Inflammatory macrophage treated with lipopolysaccharide for 4 hours (primary cell): ENCODE measurements at places on chromosomes 1 and 21.

GRCh38 chr21:31888936-31889371 is 16.1 kb downstream of the HUNK start:
- no peak for DNase-seq

DNA sequence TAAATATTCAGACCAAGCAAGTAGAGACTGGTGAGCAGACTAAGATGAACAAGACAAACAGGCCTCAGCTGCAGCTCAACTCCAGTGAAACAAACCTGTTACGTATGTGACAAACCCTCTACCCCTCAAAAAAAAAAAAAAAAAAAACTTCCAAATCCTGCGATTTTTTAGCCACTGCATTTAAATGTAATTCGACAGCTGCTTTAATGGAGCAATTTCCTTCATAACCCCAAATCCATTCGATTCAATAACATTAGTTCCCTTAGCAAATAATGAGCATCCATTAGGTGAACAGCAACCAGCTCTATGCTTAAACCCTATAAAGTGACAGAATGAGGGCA is 31.1 kb downstream of the SIPA1L2 start:
- DNase-seq: no peak

GRCh38 chr1:38777464-38777957 is 82.1 kb downstream of the RRAGC start:
- DNase-seq: no peak

GRCh38 chr1:35500439-35500838 is 56.8 kb downstream of the KIAA0319L start:
- DNase-seq: no peak

- no peak for DNase-seq
These were observed 24.3 kb upstream of the DUSP10 start for GRCh38 chr1:221766210-221766609.

DNA sequence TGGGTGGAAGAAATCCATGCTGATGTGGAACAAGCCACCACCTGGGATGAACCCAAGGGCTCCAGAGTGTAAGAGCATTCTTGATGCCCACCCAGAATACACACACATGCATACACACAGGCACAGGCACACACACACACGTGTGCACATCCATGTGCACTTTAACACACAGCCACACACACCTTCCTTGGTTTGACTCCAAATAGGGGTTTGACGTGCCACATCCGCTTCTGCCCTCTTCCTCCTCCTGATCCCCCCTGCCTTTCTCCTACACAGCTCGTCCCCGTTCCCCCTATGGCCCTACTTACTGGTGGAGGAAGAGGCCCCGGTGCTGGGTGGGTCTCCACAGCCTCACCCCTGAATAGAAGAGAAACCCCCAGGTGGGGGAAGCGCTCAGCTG is 16.0 kb downstream of the SPATA21 start:
- no peak for DNase-seq

DNA sequence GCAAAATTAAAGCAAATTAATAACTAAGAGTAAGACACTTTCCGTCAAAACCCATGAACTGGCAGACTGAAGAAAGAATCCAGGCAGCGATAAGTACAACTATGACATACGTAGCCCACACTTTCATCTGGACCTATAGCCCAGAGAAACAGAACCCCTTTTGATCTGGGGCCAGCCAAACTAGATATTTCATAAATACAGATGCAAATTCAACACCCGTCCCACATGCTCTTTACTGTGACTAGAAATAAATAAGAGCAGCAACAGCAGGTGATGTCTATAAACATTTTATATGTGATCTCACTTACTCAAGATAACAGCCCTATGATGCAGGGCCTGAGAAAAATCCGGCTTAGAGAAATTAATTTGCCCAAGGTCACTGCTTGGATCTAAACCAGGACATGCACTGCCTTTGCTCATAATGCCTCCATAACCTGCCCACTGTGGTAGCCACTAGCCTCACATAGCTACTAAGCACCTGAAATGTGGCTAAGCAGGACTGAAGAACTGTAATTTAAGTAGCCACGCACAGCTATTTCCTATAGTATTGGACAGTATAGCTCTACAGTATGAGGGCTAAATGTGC is 130.2 kb downstream of the TGFBR3 start:
- DNase-seq: no peak

GRCh38 chr1:36369061-36369861 is 16.5 kb downstream of the STK40 start:
- peak; percentile 53 for DNase-seq

GRCh38 chr1:172069534-172069933 is 228.2 kb downstream of the DNM3 start:
- DNase-seq: no peak

DNA sequence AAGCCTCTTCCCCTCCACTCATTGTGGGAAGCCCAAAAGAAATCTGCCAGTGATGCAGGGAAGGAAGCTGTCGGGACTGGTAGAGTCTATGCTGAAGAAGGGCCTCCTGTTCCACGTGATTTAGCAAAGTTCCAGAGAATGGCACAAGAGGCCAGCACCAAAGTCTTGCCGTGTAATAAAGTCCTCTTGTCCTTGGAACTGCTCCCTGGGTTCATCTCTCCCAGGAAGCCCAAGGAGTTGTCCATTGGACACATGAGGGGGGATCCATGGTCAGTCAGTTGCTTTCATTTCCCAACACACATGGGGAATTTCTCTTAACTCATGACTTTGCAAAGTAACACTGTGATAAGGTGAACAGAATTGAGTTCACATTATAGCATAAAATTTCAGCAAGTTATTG is 116.1 kb upstream of the RAB4A start:
- no peak for DNase-seq

DNA sequence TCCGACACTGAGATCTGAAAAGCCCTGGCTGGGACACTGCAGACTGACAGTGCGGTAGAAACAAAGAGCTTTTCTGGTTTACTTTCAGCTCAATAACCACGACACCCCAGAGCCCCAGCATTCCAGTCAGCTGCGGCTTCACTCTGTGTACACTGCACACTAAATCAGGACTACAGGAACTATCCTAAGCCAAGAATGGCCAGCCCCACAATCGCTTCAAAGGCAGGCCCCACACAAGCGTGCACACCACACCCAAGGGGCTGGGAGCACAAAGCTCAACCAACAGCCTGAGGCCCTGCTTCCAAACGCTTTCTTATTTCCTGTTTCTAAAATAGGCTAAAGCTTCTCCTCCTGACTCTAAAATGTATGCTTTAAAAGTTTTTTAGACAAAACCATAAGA is 28.4 kb downstream of the URB1 start:
- DNase-seq: no peak

DNA sequence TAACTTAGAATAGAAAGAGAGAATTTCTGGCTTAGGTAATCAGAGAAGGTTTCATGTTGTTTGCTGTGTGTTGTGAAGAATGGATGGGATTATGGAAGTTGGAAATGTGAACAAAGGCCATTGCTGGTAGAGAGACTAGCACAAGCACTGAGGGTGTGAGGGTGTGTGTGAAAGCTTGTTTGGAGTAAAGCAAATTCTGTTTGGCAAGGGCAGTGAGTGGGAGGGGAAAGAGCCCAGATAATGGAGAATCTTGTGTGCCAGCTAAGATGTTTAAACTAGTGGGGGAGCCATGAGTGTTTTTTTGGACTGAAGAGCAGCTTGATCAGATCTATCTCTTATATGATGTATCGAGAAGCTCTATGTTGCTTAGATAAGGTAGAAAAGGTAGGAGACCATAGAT is 107.1 kb downstream of the DISP1 start:
- no peak for DNase-seq

DNA sequence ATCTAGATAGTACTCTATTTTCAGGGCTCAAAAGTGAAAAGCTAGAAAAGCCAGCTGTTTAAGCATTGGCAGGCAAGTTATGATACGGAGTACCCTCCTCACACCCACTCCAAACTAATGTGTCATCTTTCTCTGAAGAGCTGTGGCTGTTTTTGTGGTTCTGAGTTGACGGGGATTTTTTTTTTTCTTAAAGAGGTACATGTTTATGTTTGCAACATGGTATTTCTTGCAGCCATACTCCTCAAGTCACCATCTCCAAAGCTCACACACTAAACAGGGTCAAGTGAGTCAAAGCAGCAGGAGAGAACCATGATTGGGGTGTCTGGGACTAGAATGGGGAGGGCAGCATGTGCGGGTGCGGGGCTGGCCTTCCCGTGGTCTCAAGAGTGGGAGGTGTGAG is 347.2 kb downstream of the DISC1 start:
- peak; percentile 64 for DNase-seq

GRCh38 chr1:212477680-212478466 is 45.2 kb downstream of the NENF start:
- no peak for DNase-seq

DNA sequence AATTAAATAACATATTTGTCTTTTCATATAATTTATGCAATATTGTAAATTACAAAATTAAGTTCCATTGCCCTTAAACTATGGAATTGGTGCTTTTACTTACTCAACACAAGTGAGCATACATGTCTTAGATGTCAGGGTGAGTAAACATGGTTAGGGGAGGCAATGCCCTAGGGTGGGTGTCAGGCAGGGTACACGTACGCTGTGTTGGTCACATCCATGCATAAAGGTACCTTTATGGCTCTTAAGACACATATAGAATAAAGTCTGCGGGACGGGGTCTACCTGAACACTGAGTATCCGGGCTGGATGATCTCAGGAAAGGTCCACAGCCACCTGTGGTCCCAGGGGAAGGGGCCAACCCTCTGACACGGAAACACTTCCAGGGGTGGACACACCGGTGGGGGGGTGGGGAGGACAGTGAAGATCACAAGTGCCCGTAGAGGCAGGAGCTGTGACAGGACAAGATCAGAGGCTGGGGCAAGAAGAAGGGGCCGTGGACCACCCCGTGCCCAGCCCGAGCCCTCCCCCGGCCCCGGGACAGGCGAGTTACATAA is 720 bp downstream of the LIN9 start:
- no peak for DNase-seq

DNA sequence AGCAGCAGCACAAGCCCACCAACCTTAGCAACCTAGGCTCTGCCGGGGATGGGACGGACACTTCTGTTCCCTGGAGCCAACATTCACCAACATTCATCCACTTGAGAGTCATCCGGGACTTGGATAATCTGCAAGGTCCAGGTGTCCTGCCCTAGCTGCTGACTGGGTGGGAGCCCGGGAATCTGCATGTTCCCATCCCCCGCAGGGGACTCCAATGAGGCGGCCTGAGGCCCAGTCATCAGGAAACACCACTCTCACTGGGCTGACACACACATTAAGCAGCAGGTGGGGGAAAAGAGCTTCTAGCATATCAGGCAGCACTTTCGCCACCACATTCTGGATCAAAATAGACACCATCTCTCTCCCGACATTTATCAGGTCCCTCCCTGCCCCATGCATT is 38.4 kb upstream of the CCSAP start:
- DNase-seq: no peak

- DNase-seq: no peak
These were observed 192.3 kb downstream of the FCRL5 start for GRCh38 chr1:157360023-157360390.

DNA sequence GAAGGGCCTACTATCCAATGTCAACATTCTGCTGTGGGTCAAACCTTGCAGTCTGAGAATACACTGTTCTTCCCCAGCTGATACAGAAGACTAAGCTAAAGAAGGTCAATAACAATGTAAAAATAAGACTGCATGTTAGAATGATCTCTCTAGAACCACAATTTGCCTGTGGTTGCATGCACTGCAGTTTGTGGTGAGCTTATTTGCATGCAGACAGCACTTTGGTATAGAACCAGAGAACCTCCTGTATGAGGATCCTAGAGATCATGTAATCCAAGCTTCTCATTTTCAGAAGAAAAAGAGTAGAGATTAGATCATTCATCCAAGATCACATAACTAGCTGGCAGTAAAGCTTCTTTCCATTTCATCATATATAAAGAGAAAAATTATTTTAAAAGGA is 15.8 kb downstream of the SYNJ1 start:
- peak; percentile 2 for DNase-seq

GRCh38 chr1:94772845-94773244 is 47.3 kb upstream of the SLC44A3 start:
- peak; percentile 51 for DNase-seq

- peak; percentile 63 for DNase-seq
These were observed 34.6 kb upstream of the S100A7 start for GRCh38 chr1:153494976-153495535.

GRCh38 chr1:206893380-206893779 is 3.9 kb upstream of the IL24 start:
- DNase-seq: peak; percentile 8

DNA sequence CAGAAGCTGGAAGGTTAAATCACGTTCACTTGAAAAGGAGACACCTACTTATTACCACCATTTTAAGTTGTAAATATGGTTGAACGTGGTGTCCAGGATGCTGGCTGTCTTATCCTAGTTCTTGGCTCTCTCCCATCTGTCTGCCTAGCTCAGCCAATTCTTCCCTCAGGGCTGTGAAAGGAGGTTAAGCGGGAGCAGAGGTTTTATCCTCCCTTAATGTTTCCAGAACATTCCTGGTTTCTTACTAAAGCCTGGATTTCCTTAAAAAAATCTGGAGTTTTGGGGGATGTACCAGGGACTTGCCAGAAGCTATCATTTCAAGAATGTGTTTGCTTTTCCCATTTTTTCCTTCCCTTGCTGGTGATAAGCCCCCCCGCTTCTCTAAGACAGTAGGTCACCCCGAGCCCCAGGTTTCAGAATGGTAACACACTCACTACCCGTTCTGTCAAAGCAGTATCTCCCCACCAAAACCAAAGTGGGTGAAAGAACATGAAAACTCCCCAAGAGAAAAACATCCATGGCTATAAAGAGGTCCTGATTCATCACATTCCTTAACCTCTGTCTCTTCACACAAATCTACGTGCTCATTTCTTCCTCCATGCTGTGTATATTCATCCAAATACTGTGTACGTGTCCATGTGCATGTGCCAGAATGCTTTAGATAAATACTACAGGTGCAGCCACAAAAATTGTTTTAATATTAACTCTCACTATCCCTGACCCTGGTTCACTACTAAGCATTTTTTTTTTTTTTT is 114.7 kb downstream of the MAP3K21 start:
- no peak for DNase-seq

- peak; percentile 26 for DNase-seq
These were observed 31.0 kb upstream of the PLEKHO1 start for GRCh38 chr1:150118716-150119115.

DNA sequence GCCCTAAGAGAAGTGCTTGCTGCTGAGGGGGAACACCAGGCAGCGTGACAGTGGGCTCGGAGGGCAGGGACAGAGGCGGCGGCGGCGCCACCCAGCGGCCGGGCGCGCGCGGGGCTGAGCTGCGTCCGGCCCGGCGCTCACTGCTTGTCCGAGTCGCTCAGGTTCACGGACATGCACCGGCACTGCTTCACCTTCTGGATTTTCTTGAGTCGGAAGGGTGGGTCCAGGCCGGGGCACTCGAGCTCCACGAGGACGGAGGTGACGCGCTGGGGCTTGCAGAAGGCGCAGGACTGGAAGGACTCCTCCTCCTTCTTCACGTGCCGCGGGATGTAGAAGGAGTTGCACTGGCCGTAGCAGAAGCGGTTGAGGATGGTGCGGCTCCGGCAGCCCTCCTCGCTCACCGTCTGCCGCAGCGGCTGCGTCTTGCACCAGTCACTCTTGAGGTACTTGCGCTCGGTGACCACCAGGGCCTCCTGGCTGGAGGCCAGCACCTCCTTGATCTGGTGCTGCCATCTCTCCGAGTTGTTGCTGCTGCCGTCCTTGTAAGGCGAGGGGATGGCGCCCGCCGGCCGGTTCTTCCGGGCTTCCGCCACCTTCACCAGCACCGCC is 119.0 kb downstream of the GREM2 start:
- no peak for DNase-seq
